ENCODE measurements at places on chromosomes 2 and 18.

DNA sequence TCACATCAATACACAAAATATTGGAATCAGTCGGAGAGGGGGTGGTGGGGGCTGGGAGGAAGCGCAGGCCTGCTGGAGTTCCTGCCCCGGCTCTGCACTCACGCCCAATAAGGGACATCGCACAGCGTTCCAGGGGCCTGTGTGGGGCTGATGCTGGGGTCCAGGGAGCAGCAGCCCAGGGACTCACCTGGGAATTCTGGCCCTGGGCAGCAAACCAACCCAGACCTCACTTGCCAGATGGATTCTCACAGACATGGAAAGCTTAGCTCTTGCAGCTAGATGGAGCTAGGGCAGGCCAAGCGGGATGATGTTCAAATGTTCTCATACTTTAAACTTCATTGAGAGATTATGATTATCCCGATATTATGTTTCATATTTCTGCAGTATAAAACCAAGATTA lies 266.6 kb upstream of the TANK start:
- DNase-seq: no peak

DNA sequence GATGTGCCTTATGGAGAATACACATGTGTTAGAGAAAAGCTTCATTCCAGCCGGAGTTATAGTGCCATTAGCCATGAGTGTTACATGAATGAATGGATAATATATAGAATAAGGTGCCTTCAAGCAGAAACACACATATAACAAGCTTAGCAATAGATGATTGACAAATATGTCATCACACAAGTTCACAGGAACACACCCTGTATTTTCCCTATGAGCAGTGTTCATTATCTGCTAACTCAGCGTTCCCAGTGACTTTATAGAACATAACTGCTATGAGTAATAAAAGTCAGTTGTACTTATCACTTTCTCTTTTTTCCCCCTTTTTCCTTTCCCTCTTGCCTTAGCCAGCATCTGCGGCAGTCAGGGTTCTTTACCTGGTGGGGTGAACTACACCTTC lies 65.1 kb downstream of the TIMM21 start:
- no peak for DNase-seq

GRCh38 chr2:15521641-15522181 lies 39.4 kb downstream of the NBAS start:
- no peak for DNase-seq

- DNase-seq: no peak
Observed at GRCh38 chr2:37020212-37020886, 54.0 kb upstream of the STRN start.

DNA sequence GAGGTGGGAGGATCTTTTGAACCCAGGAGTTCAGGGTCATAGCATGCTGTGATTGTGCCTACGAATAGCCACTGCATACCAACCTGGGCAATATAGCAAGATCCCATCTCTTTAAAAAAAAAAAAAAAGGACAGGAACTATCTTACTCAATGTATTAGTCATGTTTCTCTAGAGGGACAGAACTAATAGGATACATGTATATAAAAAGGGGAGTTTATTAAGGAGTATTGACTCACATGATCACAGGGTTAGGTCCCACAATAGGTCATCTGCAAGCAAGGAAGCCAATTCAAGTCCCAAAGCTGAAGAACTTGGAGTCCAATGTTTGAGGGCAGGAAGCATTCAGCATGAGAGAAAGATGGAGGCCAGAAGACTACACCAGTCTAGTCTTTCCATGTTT lies 18.8 kb upstream of the CASP10 start:
- no peak for DNase-seq

- no peak for DNase-seq
Observed at GRCh38 chr2:63764630-63765029, 77.1 kb upstream of the UGP2 start.

DNA sequence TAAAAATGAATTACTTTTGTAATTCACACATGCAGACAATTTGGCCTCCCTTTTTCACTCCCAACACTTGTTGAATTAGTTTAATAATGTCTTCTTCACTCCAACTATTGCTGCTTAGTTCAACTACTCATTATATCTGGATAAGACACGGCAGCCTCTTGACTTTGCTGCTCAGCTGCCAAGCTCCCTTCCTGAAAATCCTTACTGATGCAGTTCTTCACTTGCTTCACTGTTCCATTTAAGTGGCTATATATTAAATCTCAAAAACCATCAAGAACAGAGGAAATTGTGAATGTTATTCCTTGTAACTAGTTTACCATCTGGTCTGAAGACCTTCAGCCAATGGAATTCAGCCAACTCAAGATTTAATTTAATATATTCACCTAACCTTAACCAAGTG lies 127.1 kb downstream of the NCOA1 start:
- no peak for DNase-seq

Measured in activated effector memory CD4-positive, alpha-beta T cell treated with anti-CD3 and anti-CD28 coated beads, Interleukin-2, amount 50 U/mL, for 16 hours (primary cell).